ENCODE measurements at places on chromosomes 4 and X. TPM values are rescaled to one million over a fixed set of nuclear protein-coding genes. Genes with fewer than 3 reads are reported as not detected.

- peak; percentile 40 for DNase-seq
Observed at GRCh38 chr4:7201420-7202305, 9.3 kb downstream of the SORCS2 start.

- DNase-seq = no peak
Observed at GRCh38 chrX:137427816-137428215, 138.1 kb upstream of the ZIC3 start.

Gene TEC
- total RNA-seq = 7.7 TPM

Gene MAGEA2B
- total RNA-seq = not detected

Gene SHROOM3
- 73.3 TPM for total RNA-seq
